ENCODE measurements at places on chromosomes 5 and 9.
A peak's percentile ranks its signal among the peaks of the same experiment; 100 is the strongest.

GRCh38 chr5:60677850-60678664 is 21.9 kb downstream of the DEPDC1B start:
- DNase-seq, result no peak

GRCh38 chr9:120187758-120188157 is 392.2 kb downstream of the CDK5RAP2 start:
- DNase-seq, result no peak

GRCh38 chr5:98771382-98772109 is 1.9 kb upstream of the RGMB start:
- peak; percentile 81 for DNase-seq

GRCh38 chr9:33265211-33265865 is 489 bp downstream of the CHMP5 start:
- DNase-seq, result no peak

- no peak for DNase-seq
These were observed 59.4 kb upstream of the BASP1 start for GRCh38 chr5:17157916-17158529.

Data from thymus (tissue), 14 donors.